A673 (cell line): ENCODE measurements at places on chromosomes 7 and 10. TPM values are rescaled to one million over a fixed set of nuclear protein-coding genes. Genes with fewer than 3 reads are reported as not detected.

Gene BTAF1
- 42.3 and 43.4 TPM in 2 replicates for total RNA-seq

Gene DDIT4
- total RNA-seq = 20.7 and 39.6 TPM in 2 replicates

Gene FKBP9
- total RNA-seq = 28.6 and 39.1 TPM in 2 replicates

Gene STK32C
- total RNA-seq = 16.5 and 20.0 TPM in 2 replicates
